ENCODE measurements at places on chromosomes 3 and 15.

DNA sequence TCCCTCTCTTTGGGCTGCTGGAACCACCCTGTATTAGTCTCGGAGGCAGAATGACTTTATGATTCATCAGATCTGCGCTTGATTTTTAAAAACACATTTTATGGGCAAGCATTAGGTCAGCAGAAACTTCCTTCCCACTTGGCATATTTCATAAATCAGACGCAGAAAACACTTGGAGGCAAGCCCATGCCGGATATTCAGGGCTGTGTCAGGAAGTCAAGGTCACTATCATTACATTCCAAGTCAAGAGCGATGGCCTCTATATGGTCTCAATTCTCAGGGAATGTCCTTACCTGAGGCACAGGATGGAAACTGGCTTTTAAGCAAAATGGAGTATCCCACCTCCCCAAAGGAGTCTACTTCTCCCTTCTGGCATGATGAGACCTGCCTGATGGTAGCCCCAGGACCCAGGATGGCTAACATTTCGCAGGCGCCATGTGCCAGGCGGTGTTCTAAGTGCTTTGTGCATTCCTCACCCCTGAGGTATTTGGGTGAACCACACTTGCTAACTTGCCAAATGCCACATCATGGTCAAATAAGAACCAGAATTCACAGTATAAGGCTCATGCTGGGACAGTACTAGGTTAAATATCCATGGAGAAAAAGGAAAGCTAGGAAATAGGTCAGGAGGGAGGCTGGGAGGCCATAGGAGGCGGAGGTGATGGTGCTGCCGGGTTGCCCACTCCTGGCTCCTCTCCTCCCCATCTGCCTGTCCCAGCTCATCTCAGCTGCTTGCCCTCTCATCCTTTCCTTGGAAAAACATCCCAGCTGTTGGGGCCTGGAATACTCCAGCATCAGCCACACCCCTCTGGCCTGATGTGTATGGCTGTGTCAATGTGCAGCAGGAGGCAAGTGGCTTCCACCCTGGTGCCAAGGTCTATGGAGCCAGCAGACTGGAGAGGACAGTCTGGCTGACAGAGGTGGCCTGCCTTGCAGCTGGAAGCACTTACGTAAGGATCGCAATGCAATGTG is 18.8 kb downstream of the BCL2L10 start:
- DNase-seq: no peak

GRCh38 chr3:28087591-28087990 is 153.8 kb upstream of the CMC1 start:
- DNase-seq: no peak

GRCh38 chr15:79874242-79874641 is 22.6 kb downstream of the MTHFS start:
- DNase-seq: no peak

DNA sequence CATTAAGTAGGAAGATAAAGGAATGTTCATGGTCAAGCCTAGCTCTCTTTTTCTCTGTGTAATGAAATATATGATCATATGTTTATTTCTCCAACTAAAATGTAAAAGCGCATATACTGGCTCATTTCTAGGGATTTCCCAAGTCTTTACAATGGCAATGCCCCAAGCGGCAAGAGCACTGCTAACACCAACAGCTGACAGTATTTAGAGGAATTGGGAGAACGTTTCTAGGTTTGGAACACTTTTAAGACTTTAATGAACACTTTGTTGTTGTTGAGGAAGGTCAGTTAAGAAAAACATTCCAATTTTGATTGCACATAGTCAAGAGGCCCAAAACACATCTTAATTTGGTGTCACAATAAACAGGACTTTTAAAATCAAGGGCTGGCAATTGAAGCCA is 132.7 kb downstream of the ATP8B4 start:
- DNase-seq: no peak

- no peak for DNase-seq
These were observed 35.0 kb downstream of the RFX7 start for GRCh38 chr15:56208641-56209155.

DNA sequence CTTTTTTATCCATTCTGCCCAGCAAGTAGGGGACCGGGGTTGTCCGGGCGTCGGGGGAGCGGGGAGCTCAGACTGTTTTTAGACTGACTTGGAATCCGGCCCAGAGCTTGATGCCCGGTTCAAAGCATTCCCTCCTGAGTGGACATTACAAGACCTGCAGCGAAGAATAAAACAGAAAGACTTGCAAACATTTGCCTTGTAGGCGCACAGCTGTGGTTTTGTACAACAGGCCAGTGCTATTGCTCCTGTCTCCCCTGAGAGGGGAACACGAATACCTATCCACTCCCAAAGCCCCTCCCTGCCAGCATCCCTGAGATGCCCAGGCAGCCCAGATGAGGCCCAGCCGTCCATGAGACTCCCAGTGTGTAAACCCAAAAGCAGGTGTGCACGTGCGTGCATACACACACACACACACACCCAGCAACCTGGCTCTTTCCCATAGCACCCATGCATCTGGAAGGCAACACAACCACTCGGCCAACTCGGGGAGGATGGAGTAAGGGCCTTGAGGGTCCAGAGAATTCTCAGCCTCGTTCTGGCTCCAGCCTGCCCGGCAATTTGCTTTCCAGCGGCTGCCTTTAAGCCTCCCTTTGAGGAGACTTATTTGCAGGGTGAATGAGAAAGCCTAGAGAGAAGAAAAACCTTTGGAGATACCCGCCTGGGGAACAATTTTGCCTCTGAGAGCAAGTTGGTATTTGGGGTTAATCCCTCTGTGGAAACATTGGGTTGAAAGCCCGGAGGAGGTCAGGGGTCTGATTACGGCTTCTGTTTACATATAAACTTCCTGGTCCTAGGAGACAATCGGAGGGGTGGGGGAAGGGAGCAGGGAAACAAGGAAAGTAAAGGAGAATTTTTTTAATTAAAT is 161.0 kb upstream of the HES1 start:
- no peak for DNase-seq
